Lower leg skin (tissue), 4 donors: ENCODE measurements at places on chromosomes 4 and X. TPM values are rescaled to one million over a fixed set of nuclear protein-coding genes. Genes with fewer than 3 reads are reported as not detected.

DNA sequence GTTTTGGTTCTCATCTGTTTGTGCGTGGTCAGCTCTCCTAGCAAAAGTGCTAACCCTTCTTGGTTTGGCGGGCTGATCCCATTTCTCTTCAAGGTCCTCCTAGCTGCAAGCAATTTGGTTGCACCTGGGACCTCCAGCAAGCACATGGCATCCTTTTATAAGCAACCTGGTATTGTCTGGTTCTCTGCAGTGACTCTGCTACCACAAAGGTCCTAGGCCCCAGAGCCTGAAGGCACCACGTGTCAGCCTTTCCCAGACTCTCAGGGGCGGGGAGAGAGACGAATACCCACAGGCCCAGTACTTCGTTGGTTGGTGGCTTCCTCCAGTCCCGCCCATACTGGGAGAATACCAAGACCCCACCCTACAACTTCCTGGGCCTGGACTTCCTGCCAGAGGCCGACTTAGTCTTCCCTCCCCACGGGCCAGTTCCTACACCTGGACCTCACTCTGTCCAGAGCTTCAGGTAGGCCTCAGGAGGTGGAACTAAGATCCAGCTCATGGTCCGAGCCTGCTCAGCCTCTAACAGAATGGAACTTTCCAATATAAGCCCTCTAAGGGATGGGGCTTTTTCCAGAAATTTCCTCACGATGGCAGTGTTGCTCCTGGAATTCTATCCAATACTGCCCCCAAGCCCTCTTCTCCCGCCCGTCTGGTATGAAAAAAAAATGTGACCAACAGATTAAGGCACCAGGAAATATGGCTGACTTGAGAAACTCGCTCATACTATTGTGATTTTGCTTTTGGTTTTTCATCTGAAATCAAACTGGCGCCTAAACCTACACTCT lies 192.5 kb upstream of the STK26 start:
- DNase-seq: no peak

DNA sequence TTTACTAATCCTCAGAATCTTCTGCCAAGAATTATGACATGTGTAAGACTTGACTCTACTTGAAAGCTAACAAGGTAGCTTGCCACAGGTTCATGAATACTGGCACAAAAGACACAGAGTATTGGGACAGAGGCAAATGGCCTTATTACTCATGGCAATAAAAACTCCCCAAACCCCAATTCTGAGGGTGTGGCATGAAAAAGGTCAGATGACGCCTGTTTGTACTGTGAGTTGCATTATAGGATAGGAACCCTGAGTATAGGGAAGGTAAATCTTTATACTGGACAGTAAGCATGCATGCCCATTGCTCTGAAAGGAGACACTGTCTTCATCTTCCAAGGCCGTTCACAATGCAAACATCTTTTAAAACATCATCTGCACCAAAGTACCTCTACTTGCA lies 600.0 kb downstream of the IL1RAPL1 start:
- no peak for DNase-seq

GRCh38 chrX:122238801-122239200 lies 945.3 kb upstream of the GRIA3 start:
- DNase-seq: no peak

DNA sequence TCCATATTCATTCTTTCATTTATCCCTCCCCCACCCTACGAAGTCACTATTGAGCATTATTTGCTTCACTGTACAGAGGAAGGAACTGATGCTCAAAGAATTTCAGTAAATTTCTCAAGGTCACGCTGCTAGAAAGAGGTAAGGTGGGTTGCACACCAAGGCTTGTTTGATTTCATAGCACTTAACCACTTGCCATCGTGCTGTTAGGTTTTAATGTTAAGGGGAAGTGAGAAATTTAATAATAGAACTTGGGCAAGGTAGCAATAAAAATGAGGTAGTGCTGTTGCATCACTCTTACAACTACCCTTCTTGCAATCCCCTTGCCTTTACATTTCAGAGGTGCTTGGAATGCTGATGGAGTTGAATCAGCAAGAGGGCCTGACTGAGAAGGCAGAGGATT lies 343.1 kb downstream of the MID1IP1 start:
- DNase-seq: no peak

DNA sequence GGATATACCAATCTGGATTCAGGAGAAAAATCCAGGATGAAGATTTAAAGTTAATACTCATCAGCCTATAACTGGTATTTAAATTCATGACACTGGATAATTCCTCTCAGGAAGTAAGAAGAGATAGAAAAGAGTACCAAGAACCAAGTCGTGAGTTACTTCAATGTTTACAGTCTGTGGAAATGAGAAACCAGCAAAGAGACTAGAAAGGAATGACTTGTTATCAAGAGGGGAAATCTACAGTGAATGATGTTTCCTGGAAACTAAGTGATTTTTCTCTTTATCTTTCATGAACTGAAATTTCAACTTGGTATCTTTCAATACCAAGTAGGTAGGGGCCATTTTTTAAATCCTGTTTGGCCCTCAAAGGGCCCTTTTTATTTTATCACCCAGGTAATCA lies 217.9 kb upstream of the AFF2 start:
- no peak for DNase-seq

DNA sequence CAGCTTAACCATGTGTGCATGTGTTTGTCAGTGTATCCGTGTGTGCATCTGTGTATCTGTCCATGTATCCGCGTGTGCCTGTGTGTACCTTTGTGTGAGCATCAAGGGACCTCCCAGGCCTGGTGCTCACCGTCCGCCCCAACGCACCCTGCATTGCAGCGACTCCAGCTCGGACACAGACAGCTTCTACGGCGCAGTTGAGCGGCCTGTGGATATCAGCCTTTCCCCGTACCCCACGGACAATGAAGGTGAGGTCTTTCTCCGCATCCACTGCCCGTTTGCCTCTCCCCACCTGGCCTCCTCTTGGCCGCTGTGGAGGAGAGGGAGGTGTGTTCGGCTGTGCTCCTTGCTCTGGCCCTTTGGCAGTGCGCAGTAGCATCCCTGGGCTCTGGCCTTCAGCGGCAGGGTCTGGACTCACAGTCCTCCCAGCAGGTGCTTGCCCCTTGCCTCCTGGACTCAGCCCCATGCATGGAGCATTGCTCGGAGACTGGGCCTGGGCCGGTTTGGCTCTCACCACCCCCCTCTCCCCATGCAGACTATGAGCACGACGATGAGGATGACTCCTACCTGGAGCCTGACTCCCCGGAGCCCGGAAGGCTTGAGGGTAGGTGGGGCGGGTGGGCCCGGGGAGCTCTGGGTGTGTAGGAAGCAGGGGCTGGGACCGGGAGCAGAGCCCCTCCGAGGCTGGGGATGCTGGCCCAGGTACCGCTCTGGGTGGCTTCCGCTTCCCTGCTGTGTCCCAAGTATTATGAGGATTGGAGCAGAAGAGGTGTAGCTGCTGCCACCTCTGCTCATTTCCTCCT lies 16.4 kb upstream of the ADD1 start:
- DNase-seq: no peak

- no peak for DNase-seq
Measured at GRCh38 chr4:86178211-86178610, 181.6 kb downstream of the MAPK10 start.

DNA sequence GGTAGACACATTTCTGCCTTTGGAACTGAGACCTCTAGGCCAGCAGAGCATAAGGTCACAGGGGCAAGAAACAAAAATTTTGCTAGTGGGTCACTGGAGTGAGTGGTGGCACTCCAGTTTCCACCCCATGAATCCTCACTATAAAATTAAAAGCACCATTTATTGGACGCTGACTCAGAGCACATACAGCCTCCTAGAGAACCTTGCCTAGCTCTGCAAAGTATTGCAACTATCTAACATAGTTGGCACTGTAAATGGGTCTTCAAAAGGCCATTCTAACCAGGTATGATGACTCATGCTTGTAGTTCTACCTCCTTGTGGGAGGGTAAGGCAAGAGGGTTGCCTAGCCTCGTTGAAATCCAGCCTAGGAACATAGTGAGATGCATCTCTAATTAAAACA lies 25.1 kb downstream of the RRAGB start:
- no peak for DNase-seq

DNA sequence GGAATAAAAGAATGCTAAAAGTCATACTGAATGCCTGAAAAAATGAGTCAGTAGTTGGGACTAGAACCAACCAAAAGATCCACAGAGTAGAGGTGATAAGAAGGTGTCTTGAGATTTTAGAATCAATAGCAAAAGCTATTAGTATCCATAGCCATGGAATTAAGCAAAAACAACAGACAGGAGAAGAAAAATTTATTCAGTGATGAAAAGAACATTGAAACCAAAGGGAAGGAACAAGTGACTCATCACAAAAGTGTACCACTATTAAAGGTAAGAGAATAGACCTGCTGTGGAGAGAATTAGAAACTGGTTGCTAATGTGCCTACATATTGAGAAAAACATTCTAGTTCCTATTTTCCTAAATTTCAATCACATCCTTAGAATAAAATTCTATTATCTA lies 182.0 kb upstream of the NEIL3 start:
- no peak for DNase-seq

DNA sequence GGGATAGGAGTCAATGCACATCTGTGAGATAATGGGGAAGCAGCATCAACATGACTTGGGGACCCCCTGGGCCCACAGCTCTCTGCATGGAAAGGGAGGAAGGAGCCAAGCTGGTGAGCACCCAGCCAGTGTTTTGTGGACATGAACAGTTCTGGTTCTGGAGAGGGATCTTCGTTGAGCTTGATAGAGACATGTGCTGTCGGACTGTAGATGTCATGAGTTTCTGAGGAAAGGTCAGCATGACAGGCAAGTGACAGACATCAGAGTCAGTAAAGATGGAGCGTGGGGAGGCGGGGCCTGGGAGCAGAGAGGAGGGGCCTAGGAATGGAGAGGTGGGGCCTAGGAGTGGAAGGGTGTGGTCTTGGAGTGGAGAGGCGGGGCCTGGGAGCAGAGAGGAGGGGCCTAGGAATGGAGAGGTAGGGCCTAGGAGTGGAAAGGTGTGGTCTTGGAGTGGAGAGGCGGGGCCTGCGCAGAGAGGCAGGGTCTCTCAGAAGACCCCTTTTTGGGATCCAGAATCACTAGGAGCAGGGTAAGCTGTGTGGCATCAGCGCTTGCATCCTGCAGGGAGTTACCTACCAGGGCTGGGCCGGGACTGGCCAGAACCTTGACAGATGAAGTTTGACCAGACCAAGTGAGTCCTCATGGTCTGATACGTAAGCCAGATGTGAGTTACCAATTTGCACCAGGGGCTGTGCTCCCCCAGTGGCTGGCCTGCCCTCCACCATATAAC lies 33.7 kb downstream of the PIGG start:
- peak; percentile 52 for DNase-seq

GRCh38 chr4:2833671-2834000 lies 10.0 kb upstream of the ADD1 start:
- no peak for DNase-seq

DNA sequence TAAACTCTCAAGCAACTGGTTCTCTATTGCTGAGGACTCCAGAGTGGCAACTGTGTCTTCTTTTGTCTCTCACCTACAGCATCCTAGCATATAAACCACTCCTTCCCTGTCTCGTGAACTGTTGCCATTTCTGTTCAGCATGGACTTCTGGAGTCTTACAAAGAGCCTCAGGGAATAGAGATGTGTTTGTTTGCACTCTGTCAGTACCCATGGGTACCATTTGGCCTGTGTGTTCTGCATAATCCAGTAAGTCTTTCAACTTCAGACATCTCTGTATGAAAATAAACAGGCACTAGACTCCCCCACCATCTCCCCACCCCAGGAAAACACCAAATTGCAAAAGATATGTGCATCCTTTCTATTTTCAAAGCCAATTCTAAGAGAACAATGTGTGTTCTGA lies 1351.6 kb upstream of the PABPC4L start:
- DNase-seq: no peak

DNA sequence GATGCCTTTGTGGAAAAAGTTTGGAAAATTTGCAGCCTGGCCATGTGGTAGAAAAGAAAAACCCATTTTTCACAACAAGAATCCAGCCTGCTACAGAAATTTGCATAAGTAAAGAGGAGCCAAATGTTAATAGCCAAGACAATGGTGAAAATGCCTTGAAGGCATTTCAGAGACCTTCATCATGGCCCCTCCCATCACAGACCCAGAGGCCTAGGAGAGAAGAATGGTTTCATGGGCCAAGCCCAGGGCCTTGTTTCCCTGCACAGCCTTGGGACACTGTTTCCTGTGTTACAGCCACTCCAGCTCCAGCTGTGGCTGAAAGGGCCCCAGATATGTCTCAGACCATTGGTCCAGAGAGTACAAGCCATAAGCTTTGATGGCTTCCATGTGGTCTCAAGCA lies 101.4 kb upstream of the LINC00632 start:
- DNase-seq: no peak

DNA sequence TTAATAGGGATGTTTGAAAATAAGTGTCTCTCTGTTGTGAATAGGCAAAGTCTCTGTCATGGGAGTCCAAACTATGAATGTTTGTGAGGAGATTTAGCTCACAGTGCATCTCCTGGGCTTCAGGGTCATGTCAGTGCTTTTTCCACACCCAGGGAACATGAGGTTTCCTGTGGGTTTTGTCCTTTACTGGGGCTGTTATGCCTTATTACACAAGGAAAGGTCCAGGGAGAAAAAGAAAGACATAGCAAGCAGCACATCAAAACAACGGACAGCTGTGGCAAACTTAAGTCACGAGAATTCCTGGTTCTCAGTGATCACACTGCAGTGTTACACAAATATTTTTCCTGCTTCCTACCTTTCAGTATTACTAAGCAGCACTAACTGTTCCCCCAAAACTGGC lies 99.4 kb downstream of the MBNL3 start:
- DNase-seq: no peak

DNA sequence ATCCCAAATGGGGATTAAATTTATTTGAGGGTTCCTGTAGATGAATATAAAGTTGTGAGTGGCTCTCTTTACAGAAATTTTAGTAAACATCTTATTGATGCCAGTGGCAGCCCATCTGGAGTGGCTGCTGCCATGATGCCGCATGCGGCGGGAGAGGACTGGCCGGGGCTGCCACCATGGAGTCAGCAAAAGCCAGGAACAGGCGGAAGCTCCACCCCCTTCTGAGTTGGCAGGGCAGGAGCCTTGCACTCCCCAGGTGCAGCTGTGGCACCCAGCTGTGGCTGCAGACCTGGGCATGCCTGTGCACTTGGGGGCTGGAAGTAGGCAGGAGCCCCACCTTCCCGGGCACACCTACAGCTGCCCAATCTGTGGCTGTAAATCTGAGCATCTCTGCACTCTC lies 92.3 kb downstream of the KCNIP4 start:
- no peak for DNase-seq

GRCh38 chr4:26731351-26732035 lies 129.1 kb upstream of the STIM2 start:
- no peak for DNase-seq

The SRPK3 gene
- total RNA-seq: not detected

The TIMP1 gene
- total RNA-seq: 55.2 TPM

The TBC1D8B gene
- 1.8 TPM for total RNA-seq

The MAGEA6 gene
- not detected for total RNA-seq

The GPC4 gene
- total RNA-seq: 2.7 TPM
